Stimulated activated CD8-positive, alpha-beta memory T cell treated with anti-CD3 and anti-CD28 coated beads, Interleukin-4, amount 100 ng/mL, for 4 hours (primary cell): ENCODE measurements at places on chromosomes 1 and 21.

DNA sequence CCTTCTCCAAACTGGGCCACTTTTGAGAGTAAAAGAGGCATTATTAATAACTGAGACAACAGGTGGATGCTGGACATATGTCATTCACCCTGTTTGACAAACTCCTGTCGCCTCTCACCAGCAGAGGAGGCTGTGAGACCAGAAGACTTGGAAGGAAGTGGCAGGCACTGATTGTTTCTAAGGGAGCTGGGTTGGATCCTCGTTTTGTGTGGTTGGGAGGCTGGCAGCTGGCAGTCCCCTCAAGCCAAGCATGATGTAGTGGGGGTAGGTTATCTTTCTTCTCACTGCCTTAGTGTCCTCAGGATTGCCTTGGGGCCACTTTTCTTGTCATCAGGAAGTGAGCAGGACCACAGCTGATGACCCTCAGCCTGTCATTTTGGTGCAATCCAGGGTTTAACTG is 86.5 kb upstream of the KCNJ15 start:
- no peak for DNase-seq

DNA sequence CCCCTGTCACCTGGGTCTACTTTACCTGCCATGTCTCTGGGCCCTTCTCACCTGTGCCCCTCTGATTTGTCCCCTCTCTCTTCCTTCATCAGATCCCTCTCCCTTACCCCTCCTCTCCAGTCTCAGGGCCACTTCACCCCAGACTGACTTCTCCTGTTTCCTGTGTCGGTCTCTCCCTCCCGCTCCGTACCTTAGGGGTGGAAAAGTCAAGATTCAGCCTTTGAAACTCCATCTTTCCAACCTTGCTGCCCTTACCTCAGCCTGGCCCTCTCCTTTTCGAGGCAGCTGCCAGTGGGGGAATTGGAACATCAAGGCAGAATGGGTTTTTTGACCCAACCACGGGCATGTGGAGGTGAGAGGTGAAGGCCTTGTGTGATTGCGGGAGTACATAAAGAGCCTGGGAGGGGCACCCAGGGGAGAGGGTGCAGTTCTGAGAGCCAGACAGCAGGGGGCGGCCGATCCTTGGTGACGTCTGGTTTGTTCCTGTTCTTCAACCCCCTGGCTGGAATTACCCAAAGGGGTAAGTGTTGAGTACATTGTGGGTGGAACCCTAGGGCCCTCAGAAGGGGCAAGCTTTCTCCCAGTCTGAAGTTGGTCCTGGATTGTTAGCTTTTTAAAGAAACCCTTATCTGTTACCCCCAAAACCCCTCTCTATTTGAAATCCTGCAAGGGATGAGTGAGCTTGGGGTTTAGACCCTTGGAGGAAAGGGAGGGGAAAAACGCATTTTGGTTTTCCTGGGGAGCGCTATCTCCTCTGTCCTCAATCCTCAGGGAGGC is 12.3 kb upstream of the DMBX1 start:
- DNase-seq: peak; percentile 56

DNA sequence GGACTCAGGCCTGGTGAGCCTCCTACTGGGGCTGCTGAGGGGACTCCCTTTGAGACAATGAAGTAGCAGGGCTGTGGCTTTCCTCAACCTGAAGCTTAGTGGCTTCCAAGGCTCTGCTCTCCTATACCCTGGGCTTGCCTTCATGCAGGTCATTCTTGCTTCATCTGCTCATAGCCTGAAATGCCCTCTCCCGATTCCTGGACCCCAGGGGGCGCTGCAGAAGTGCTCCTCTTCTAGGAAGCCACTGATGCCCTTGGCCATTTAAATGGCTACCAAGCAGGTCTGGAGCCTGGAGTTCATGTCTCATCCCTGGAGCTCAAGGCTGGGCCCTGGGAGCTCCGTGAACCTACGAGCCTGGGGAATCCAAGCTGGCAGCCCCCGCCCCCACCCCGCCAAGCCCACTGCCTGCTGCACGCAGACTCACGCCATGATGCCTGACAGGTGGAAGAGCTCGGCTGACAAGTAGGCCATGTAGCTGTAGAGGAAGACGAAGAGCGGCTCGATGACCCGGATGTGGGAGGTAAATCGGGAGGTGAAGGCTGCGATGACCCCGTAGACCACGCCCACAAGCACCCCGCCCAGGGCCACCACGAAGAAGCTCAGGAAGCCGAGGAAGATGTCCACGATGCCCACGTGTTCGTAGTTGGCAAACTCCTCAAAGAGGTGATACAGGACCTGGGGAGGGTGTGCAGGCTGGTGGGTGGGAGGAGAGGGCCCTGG is 45.7 kb downstream of the SLC9A1 start:
- DNase-seq: no peak

GRCh38 chr1:247440001-247440620 is 17.8 kb downstream of the OR2B11 start:
- DNase-seq: no peak

DNA sequence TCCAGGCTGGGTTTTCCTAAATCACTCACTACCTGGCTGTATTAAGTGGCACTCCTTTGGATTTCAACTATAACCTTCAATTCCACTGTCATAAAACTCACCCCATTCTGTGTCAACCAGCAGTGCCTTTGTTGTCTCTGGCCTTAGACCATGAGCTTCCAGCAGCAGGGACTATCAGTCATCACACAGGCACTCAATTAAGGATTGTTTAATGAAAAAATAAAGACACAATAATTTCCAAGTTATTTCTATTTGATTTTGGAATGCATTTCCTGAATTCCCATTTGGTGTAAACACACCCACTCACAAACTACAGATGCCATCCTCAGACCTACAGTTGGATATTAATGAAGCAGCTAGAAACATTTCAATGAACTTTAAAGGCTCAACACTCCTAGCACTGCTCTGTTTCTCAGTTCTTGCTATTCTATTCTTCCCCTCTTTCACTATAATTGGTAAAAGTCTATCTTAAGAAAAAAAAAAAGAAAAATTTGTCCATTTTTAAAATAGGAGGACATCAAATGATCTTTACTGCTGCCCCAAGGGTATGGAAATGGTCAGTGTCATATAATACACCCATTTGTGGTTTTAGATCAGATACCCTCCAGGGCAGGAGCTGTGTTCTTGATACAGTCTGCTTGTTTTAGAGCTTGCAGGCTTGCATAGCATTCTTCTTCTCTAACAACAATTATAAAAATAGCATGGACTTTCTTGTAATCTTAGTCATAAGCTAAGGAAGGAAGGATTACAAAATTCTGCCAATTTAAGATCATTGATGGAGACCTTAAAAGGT is 156.4 kb downstream of the PTGER3 start:
- no peak for DNase-seq

GRCh38 chr1:32627596-32628162 is 22.7 kb downstream of the ZBTB8OS start:
- no peak for DNase-seq

- DNase-seq: no peak
Measured at GRCh38 chr1:90201467-90202358, 206.8 kb downstream of the ZNF326 start.

DNA sequence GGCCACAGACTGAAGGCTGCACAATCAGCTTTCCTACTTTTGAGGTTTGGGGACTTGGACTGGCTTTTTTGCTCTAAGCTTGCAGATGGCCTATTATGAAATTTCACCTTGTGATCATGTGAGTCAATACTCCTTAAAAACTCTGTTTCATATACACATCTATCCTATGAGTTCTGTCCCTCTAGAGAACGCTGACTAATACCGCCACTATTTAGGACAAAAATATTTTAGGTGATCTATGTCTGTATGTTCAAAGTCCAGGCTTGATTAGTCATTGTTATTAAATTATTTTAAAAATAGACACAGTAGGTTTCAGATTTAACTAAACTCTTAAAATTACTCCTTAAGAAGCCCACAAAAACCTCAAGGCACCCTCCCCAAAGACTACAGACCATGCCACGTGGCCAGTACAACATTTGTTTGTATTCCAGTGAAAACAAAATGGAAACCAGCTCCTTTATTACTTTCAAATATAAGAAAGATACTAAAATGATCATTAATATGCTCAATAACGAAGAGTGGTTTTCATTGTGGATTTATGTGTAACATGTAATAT is 63.1 kb downstream of the TMPRSS15 start:
- DNase-seq: no peak

- no peak for DNase-seq
Measured at GRCh38 chr1:23452011-23452411, 27.5 kb upstream of the TCEA3 start.

DNA sequence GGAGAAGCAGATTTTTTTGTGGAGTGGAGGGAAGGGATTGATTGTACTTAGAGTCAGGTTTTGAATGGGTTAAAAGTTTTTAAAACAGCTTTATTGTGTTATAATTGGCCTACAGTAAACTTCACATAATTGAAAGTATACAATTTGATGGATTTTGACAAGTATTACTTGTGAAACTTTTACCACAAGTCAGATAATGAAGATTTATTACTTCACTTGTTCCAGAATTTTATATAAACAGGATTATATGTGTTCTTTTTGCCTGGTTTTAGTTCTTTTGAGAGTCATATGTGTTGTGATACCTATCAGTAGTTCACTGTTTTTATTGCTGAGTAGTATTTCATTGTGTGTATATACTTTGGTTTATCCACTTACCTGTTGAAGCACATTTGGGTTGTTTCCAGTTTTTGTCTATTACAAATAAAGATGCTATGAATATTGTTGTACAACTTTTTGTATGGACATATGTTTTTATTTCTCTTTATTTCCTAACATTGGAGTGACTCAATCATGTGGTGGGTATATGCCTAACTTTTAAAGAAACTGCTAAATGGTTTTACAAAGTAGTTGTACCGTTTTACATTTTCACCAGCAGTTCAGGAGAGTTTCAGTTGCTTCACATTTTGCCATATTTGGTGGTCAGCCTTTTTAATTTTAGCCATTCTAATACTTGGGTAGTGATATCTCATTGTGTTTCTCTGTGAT is 71.0 kb downstream of the DYRK1A start:
- DNase-seq: no peak

GRCh38 chr1:173415905-173416450 is 61.2 kb upstream of the PRDX6 start:
- no peak for DNase-seq

DNA sequence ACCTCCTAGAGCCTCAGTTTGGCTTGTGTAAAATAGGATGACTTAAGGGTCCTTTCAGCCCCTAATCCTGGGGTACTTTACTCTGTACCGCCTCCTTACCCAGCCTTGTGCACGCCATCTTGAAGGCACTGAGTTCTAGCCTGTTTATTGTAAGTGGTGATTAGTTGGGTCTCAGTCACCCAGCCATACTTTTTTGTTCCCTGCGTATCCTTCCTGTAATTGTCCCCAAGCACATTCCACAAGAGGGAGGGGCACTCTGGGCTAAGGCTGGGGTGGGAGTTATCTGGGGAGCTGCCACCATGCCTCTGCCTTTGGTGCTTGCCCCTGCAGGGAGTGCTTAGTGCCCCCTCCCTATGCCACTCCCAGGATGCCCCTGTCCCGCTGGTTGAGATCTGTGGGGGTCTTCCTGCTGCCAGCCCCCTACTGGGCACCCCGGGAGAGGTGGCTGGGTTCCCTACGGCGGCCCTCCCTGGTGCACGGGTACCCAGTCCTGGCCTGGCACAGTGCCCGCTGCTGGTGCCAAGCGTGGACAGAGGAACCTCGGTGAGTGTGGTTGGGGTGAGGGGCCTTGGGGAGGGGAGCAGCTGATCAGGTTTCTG is 856 bp downstream of the FDPS start:
- DNase-seq: no peak

GRCh38 chr1:57327336-57327735 is 96.5 kb downstream of the DAB1 start:
- no peak for DNase-seq

DNA sequence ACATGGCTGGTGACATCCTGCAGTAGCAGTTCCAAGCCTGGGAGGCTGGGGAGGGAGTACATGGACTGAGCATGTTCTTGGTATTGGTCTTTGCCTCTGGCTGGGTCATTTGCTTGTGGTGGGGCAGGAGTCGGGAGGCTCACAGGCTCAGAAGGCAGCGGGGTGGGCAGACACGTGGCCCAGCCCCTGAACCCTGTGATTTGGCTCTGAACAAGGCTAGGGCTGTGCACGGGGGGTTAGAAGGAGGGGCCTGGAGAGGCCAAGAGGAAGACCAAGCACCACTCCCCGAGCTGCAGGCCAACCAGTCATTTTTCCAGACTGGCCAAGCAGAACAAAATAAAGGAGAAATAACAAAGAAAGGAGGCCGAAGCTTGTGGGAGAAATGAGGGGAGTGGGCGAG is 9.7 kb upstream of the PRELP start:
- DNase-seq: no peak
